ENCODE measurements at places on chromosomes 1 and 21. TPM values are rescaled to one million over a fixed set of nuclear protein-coding genes. Genes with fewer than 3 reads are reported as not detected.

Gene ZBTB8B
- total RNA-seq, result not detected

Gene HSPB7
- total RNA-seq, result 4,547 TPM

Gene CGN
- 0.27 TPM for total RNA-seq

Gene SPRR2B
- not detected for total RNA-seq

Gene ACTN2
- total RNA-seq, result 3,723 TPM

Gene LRRC71
- total RNA-seq, result 0.38 TPM

Gene OR6K6
- not detected for total RNA-seq

Gene CLDN17
- total RNA-seq, result not detected

Gene BRDT
- total RNA-seq, result not detected

Gene PLCH2
- total RNA-seq, result 0.51 TPM

Gene AQP10
- total RNA-seq, result not detected

Gene SELENOF
- total RNA-seq, result 72.3 TPM

Gene TRIM58
- total RNA-seq, result 0.32 TPM

Gene VPS72
- total RNA-seq, result 35.2 TPM

Gene KCNK2
- total RNA-seq, result not detected

Gene ICOSLG
- total RNA-seq, result 1.5 TPM

Gene KIF26B
- total RNA-seq, result 1.0 TPM

Gene ZMPSTE24
- 26.1 TPM for total RNA-seq

Gene WDR64
- total RNA-seq, result not detected

All from heart right ventricle (tissue), 16 donors.